Retinal pigment epithelial cell (primary cell): ENCODE measurements at places on chromosomes 5 and 9.

- DNase-seq: no peak
Observed at GRCh38 chr5:83149671-83150070, 72.3 kb downstream of the XRCC4 start.

- DNase-seq: no peak
Observed at GRCh38 chr5:159944056-159944600, 27.8 kb downstream of the ADRA1B start.

DNA sequence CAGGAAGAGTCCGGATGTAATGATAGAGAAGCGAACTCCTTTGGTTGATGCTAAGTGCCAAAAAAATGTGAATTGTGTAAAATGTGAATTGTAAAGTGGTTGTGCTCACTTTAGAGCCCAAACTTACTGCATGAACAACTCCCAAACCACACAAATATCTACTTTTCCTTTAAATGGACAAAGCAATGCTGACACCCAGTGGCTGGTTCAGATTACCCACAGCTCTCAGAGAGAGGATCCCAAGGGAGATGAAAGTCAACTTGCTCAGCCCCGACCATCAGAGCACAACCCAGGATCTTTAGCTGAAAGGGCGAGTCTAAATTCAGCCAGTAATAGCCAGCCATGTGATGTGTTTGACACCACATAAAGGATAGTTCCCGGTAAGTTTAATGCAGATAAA lies 133.7 kb downstream of the NMUR2 start:
- DNase-seq: no peak

- no peak for DNase-seq
Observed at GRCh38 chr5:172707285-172708182, 63.5 kb downstream of the DUSP1 start.

GRCh38 chr5:59437176-59437575 lies 456.4 kb downstream of the PDE4D start:
- no peak for DNase-seq

DNA sequence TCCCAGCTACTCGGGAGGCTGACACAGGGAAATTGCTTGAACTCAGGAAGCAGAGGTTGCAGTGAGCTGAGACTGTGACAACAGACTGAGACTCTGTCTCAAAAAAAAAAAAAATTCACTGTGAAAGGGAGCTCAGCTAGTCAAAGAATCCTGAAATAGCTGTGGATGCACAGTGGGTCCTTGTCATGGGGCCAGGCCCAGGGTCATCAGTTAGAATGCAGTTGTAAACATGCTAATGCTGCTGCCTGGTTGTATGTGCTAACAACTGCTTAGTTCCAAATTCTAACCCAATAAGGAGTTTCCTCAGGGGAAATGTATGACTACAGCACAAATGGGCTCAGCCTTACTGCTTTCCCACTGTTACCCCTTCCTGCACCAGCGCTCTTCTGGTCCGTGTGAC lies 84.0 kb downstream of the PALM2AKAP2 start:
- no peak for DNase-seq

GRCh38 chr5:124622851-124623250 lies 123.6 kb downstream of the ZNF608 start:
- no peak for DNase-seq

GRCh38 chr5:145835848-145836239 lies 702 bp upstream of the PRELID2 start:
- no peak for DNase-seq

GRCh38 chr9:115165233-115165632 lies 47.3 kb upstream of the TNC start:
- DNase-seq: no peak

- no peak for DNase-seq
Observed at GRCh38 chr9:82115900-82116299, 127.3 kb downstream of the SPATA31D1 start.

- DNase-seq: no peak
Observed at GRCh38 chr5:176652136-176652535, 4.9 kb downstream of the TSPAN17 start.

DNA sequence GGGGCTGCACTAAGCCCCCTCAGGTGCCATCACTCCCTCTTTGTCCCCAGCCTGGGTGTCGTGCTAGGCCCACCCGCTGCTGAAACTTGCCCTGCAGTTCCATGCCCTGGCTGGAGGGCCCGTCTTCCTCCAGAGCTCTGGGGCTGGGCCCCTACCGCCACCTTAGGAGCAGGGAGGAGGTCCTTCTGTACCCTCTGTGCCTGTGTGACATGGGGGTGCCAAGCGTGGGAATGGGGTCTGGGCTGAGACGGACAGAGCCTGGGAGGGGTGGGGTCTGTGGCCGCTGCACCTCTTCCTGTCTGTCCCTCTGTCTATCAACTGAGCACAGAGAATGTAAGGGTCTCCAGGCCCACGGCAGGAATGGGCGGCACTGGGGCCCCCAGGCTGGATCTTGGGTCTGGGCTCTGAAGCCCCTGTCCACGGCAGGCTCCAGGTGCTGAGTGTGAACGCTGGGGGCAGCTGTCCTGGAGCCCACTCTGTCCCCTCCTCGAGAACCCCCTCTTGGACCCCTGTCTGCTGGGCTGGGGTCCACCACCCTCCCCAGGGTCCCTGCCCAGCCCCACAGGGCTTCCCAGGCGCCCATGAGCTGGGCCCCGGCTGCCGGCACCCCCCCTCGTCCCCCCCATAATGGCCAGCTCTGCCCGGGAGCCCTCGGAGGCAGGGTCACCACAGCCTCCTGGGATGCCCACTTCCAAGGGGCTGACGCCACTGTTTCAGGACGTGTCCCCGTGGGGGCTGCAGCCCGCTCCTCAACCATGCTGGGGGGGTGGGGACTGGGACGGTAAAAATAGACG lies 15.8 kb upstream of the NRARP start:
- DNase-seq: no peak

- DNase-seq: no peak
Observed at GRCh38 chr5:135553688-135554462, 18.1 kb upstream of the NEUROG1 start.

DNA sequence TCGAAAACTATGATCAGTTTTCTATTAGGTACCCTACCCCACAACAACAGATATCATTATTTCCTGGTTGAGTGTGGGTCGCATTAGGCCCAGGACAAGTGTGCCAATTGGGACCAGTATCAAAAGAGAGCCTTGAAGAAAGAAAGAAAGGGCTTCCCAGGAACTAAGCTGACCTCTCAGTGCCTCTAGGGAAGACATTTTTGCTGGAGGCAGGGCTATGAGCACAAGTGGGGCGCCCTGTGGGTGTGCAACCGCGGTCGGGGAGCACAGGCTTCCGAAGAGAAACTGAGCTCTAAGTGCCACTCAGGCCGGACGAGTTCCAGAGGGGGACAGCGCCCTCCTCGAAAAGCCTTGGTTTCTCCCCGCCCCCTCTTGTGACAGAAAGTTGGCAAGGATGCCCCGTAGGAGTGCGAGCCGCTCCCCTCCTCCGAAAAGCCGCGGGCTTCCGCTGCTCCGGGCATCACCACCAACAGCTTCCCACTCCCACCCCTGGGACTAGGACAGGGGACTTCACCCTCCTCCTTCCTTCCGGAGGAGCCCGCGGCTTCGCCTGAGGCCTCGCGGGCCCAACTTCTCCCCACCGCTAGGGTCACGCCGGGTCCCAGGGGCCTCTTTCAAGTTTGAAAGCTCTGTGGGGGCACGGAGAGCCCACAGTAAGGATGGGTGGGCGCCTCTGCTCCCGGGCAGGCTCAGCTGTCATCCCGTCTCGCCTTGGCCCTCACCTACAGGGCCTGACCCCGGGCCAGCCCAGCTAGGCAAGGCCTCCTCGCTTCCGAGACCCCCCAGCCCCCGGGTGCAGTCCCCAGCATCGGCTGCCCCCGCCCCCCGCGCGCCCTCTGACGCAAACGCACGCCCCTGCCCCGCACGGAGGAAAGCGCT lies 2.0 kb downstream of the NR2F1-AS1 start:
- no peak for DNase-seq

- DNase-seq: no peak
Observed at GRCh38 chr9:89623925-89624420, 19.2 kb downstream of the GADD45G start.

- no peak for DNase-seq
Observed at GRCh38 chr5:157772127-157772526, 28.6 kb downstream of the LSM11 start.

DNA sequence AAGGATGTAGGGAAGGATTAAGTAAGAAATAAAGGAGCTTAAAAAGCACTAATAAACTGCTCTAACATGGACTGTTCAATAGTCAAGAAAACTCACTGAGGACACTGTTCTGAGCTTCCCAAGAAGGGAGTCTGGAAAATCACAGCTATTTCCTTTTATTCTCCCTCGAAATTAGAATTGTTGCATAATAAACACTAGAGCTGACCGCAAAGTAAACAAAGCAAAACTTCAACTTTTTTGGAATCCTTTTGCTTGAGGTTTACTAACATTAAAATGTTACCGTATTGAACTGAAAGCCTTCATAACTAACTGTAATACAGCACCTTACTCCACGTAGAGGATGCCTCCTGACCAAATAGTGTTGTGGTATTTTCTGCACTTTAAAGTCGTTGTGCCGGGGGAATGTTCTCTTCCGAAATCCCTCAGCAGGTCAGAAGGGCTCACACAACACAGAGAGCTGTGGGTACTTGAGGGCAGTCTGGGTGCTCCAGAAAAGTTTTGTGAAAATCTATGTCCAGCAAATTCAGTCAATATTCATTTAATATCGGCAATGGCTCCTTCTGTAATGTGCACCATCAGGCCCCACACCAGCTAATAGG lies 59.2 kb downstream of the TTLL11 start:
- no peak for DNase-seq

- DNase-seq: no peak
Observed at GRCh38 chr5:23001120-23001519, 148.0 kb upstream of the CDH12 start.

- no peak for DNase-seq
Observed at GRCh38 chr5:73977146-73977545, 351.1 kb downstream of the ARHGEF28 start.

DNA sequence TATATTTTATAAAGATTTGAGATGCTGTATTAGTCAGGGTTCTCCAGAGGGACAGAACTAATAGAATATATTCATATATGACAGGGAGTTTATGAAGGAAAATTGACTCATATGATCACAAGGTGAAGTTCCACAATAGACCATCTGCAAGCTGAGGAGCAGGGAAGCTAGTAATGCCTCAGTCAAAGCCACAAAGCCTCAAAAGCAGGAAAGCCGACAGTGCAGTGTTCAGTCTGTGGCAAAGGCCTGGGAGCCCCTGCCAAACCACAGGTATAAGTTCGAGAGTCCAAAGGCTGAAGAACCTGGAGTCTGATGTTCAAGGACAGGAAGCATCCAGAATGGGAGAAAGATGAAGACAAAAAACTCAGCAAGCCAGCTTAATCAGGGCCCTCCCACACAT lies 382.2 kb downstream of the LRRC70 start:
- DNase-seq: no peak

- DNase-seq: no peak
Observed at GRCh38 chr9:82975176-82975575, 87.8 kb downstream of the RASEF start.

DNA sequence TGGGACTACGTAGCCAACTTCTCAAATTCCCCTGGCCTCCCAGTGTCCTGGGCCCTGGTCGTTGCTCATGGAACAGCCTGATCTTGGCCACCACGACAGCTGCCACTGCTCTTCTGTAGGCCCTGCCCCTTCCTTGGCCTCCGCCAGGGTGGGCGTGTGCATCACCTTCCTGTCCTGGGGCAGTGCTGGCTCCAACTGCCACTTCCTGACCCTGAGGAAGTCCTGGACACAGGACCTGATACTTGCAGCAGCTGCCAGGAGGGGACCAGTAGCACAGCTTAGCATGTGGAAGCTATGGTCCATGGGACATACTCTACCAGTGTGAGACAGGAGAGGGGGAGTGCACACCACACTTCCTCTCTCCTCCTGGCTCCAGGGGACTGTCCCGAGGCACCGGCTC lies 145.2 kb downstream of the TENT4A start:
- DNase-seq: no peak

DNA sequence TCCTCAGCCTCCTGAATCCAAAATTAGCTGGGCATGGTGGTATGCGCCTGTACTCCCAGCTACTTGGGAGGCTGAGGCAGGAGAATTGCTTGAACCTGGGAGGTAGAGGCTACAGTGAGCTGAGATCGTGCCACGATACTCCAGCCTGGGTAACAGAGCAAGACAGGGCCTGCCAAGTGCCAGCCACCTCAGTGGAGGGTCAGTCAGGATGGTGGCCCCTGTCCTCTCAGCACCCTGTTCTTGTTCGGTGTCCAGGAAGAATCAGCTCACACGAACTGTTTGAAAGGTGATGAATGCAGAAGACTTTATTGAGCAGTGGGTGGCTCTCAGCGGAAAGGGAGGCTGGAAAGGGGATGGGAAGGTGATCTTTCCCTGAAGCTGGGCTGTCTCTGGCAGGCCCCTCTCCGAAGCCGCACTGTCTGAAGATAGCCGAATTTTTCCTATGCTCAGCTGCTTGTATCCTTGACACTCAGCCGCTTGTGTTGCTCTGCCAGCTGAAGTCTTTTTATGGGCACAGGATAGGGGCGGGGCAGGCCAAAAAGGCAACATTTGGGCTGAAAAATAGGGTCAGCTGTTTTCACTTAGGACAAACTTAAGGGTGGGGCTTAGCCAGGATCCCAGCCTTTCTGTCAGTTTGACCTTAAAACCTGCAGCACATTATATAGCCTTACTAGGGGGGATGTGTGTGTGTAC lies 50.9 kb downstream of the UBE2R2 start:
- no peak for DNase-seq

DNA sequence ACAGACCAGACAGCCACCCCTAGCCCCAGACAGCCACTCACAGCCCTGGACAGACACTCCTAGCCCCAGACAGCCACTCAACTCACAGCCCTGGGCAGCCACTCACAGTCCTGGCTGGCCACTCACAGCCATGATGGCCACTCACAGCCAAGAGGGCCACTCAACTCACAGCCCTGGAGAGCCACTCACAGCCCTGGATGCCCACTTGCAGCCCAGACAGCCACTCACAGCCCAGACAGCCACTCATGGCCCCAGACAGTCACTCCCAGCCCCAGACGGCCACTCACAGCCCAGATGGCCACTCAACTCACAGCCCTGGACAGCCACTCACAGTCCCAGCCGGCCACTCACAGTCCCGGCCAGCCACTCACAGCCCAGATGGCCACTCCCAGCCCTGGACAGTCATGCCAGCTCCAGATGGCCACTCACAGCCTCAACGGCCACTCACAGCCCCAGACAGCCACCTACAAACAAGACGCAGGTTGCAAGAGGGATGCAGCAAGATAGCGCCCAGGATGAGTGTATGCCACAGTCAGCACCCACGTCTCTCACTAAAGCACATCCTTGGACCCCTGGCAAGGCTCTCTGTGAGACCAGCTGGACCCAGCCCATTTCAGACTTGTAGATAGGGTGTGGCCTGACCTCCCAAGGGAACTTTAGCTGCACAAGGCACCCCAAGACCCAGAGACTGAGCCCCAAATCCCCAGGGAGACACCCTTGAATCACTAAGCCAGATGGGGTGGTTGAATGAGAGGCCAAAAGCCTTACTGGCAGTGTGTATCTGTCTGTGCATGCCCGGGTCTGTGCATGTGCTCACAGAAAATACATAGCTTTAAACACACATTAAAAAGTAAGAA lies 22.4 kb downstream of the ZDHHC11B start:
- no peak for DNase-seq

- no peak for DNase-seq
Observed at GRCh38 chr9:76738402-76738801, 25.8 kb upstream of the PCA3 start.

GRCh38 chr9:82783045-82783444 lies 279.9 kb downstream of the RASEF start:
- no peak for DNase-seq

- DNase-seq: no peak
Observed at GRCh38 chr5:56692359-56693219, 122.8 kb upstream of the MAP3K1 start.

GRCh38 chr5:161676103-161676502 lies 9.4 kb upstream of the GABRA6 start:
- no peak for DNase-seq
